Hepatocyte (in vitro differentiated cells): ENCODE measurements at places on chromosomes 4 and X.

GRCh38 chr4:144304025-144304424 is 163.5 kb upstream of the GYPA start:
- no peaks in the 10 kb centered on the region for H3K36me3 ChIP-seq
- no peaks in the 10 kb centered on the region for H3K4me1 ChIP-seq
- no peak overlapping the region for H3K27ac ChIP-seq
- no peak overlapping the region for H3K4me3 ChIP-seq

DNA sequence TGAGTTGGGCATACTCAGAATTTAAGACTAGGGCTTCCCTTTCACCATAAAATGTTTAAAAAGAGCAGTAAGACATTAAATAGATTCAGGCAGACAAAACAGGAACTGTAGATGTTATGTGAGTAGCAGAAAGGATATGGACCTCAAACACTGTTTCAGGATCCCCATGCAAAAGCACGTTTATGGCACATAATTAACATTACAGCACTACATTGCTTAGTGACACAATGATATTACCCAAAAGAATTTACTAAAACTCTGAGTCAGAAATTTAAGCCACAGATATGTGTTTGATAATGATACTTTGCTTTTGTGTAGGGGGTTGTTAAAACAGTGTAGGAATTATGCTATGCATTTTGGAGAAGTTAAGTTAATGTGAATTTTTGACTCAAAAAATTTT is 266.3 kb downstream of the PDGFC start:
- no peaks in the 10 kb centered on the region for H3K4me1 ChIP-seq
- H3K27me3 ChIP-seq, result no peaks in the 10 kb centered on the region
- H3K36me3 ChIP-seq, result no peaks in the 10 kb centered on the region
- DNase-seq, result no peak
- H3K4me3 ChIP-seq, result no peak overlapping the region

DNA sequence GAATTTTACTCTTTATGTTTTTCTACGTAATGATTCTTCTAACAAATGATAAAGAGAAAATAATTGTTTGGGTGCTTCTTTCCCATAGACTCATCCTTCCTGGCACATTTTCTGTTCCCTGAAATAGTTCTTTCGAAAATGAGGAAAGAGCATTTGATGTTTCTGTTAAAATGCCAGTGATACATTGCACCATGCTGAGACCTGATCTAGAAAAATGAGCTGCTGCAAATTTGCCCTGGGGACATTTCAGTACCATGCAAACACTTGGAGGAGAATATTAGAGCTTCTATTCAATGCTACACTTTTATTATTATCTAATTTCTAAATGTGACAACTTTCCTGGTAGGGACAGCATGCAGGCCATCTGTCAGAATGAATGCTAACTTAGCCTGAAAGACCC is 83.3 kb downstream of the C4orf33 start:
- no peaks in the 10 kb centered on the region for H3K36me3 ChIP-seq
- no peaks in the 10 kb centered on the region for H3K27me3 ChIP-seq
- no peaks in the 10 kb centered on the region for H3K4me1 ChIP-seq
- no peak overlapping the region for H3K4me3 ChIP-seq
- DNase-seq, result no peak

DNA sequence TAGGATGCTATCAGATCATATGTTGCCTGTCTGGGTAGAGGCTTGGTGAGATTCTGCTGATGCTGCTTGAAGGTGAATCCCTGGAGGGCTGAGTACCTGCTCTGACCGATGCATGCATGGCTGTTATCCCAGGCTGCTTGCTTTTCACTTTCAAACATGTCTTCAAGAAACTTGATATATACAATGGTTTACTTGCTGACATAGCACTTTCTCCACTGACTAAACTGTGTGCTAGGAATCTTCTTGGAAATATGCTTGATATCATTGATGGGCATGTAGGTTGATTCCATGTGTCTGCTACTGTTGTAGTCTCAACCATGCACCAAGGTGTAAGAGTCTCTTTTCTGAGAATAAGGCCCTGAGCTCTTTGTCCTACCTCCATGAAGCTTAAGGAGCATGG is 79.6 kb upstream of the WDR1 start:
- no peak for DNase-seq
- H3K36me3 ChIP-seq, result no peaks in the 10 kb centered on the region
- no peaks in the 10 kb centered on the region for H3K27me3 ChIP-seq
- no peaks in the 10 kb centered on the region for H3K4me1 ChIP-seq
- no peak overlapping the region for H3K4me3 ChIP-seq
- H3K27ac ChIP-seq, result no peak overlapping the region

DNA sequence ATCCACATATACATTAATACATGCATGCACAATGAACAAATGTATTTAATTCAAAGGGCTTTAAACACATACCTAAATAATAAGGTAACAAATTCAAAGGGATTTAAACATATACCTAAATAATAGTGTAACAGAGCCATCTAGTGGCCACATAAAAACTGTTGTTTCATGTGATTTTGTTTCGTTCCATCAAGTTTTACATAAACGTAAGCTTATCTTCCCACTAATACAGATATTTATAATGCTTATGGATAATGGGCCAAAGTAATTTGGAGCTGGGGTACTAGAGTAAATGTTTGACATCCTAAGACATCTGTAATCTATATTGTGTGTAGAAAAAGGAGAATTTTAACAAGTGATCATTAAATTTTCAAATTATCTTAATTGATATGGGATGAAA is 82.3 kb downstream of the PRSS12 start:
- DNase-seq, result peak; percentile 72
- H3K27ac ChIP-seq, result no peak overlapping the region
- no peak overlapping the region for H3K4me3 ChIP-seq

GRCh38 chr4:69782651-69783310 is 22.4 kb upstream of the SULT1B1 start:
- peaks cover 10% of the 10 kb centered on the region for H3K4me1 ChIP-seq
- no peaks in the 10 kb centered on the region for H3K36me3 ChIP-seq
- H3K27ac ChIP-seq, result no peak overlapping the region
- H3K27me3 ChIP-seq, result no peaks in the 10 kb centered on the region
- H3K4me3 ChIP-seq, result no peak overlapping the region
- peak; percentile 5 for DNase-seq

DNA sequence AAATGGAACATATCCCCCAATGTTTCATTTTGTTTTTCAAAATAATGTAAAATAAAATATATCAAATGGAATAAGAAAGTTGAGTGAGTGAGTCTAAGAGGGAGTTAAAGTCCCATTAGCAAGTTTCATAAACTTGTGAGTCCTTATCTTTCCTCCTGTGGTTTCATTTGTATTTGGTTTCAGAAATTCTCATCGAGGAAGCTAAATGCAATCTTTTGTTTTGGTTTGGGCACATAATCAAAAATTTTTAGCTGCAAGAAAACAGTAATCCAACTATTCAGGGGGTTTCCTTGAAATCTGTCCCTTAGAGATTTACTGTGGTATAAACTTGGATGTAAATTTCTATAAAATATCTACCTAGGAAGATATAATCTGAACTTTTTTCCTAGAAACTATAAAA is 124.2 kb downstream of the CAMK2D start:
- H3K4me3 ChIP-seq, result no peak overlapping the region
- H3K27me3 ChIP-seq, result no peaks in the 10 kb centered on the region
- H3K27ac ChIP-seq, result no peak overlapping the region
- H3K36me3 ChIP-seq, result no peaks in the 10 kb centered on the region
- H3K4me1 ChIP-seq, result peaks cover 49% of the 10 kb centered on the region

DNA sequence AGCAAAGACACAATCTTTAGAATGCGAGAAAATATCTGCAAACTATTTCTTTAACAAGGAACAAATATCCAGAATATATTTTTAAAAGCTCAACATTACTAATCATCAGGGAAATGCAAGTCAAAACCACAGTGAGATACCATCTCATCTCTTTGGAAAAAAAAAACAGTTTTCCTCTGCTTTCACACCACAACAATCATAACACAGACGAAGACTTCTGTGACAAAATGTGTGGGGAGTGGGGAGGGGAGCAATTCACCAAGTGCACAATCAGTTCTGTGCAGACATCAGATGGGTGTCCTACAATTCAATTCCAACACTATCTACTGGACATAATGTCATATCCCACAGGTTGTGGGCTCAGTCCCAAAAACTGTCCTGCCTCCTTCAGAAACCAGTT is 293.2 kb upstream of the SLC7A11 start:
- DNase-seq, result no peak
- no peak overlapping the region for H3K4me3 ChIP-seq
- H3K27me3 ChIP-seq, result no peaks in the 10 kb centered on the region
- no peaks in the 10 kb centered on the region for H3K4me1 ChIP-seq

DNA sequence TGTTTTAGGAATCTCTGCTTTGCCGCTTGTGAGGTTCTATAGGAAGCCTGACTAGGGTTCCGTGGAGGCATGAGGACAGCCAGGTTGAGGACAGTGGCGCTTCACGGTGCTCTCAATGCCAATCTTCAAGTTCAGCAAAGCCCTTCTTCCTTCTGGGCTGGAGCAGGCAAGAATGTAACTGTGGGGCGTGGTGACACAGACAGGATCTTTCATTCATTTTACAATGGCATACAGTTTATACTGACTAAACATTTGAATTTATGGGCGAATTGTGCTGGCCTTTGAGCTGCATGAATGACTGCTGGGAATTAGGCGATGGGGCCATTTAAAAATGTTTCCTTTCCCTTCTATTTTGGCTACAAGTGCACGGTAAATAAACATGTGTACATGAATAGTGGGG is 2.9 kb upstream of the NHS start:
- no peak overlapping the region for H3K27ac ChIP-seq
- no peaks in the 10 kb centered on the region for H3K27me3 ChIP-seq
- no peak for DNase-seq
- H3K4me3 ChIP-seq, result no peak overlapping the region

DNA sequence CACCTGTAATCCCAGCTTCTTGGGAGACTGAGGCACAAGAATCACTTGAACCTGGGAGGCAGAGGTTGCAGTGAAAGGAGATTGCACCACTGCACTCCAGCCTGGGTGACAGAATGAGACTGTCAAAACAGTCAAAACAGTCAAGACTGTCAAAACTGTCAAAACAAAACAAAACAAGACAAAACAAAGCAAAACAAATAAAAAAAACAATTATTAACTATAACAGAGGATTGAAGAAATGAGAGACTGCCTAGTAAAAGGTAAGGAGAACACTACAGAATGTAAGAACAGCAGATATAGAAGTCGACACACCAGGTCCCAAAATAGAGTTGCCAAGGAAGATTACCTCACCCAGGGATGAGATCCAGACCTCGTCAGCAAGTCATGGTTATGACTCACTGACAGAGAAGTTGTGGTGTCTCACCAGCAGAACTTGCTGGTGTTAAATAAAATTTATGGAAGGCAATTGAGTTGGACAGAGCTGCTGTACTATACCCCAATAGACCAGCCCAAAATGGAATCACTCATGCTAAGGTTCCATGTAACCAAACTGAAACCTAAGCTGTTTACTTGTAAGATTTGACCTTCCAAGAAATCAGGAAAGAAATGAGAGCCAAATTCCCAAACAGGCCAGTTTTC is 32.1 kb upstream of the GK start:
- H3K4me1 ChIP-seq, result no peaks in the 10 kb centered on the region
- H3K27me3 ChIP-seq, result no peaks in the 10 kb centered on the region
- H3K27ac ChIP-seq, result no peak overlapping the region
- H3K4me3 ChIP-seq, result no peak overlapping the region
- no peaks in the 10 kb centered on the region for H3K36me3 ChIP-seq
- peak; percentile 32 for DNase-seq

DNA sequence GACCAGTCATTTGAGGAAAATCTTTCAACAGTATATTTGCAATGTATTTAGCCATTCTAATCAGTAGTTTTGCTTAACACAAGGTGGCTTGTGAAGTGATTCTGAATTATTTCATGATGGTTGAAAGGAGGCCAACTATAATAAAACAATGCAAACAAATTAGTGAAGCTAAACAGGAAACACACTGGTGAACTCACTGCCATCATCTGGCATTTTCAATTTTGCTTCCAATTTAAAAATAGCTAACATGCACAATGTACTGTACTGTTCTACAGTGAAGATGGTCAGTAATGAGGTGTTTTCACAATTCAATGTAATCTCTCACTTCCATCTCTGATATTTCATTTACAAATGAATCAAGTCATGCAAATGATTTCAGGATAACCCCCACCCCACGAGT is 31.1 kb downstream of the PGRMC2 start:
- H3K4me1 ChIP-seq, result no peaks in the 10 kb centered on the region
- no peaks in the 10 kb centered on the region for H3K27me3 ChIP-seq
- no peak for DNase-seq
- H3K27ac ChIP-seq, result no peak overlapping the region
- no peak overlapping the region for H3K4me3 ChIP-seq
- no peaks in the 10 kb centered on the region for H3K36me3 ChIP-seq

DNA sequence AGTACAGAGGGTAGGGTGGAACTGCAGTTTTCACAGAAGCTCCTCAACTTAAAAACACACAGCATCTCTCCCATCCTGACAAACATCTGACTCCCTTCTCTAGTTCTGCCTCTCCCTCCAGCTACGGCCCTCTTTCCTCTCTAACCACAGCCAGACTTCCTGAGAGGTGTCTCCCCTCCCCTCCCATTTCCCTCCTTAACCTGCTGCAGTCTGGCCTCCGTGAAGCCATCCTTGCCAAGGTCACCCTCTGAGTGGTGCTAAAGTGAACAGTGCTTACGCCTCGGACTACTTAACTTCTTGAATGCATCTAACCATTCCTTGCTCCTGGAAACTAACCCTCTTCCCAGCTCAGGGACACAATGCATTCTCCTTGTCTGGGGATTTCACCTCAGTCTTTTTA is 53.3 kb downstream of the RTL5 start:
- no peaks in the 10 kb centered on the region for H3K4me1 ChIP-seq
- no peak overlapping the region for H3K4me3 ChIP-seq
- no peaks in the 10 kb centered on the region for H3K36me3 ChIP-seq
- no peak overlapping the region for H3K27ac ChIP-seq

- no peak overlapping the region for H3K4me3 ChIP-seq
- H3K4me1 ChIP-seq, result no peaks in the 10 kb centered on the region
- H3K27me3 ChIP-seq, result no peaks in the 10 kb centered on the region
- DNase-seq, result peak; percentile 19
Observed at GRCh38 chr4:32140636-32141035, 1420.5 kb downstream of the PCDH7 start.

- DNase-seq, result no peak
- H3K27me3 ChIP-seq, result no peaks in the 10 kb centered on the region
- H3K4me1 ChIP-seq, result peaks cover 19% of the 10 kb centered on the region
- no peak overlapping the region for H3K27ac ChIP-seq
Observed at GRCh38 chr4:182280436-182281111, 37.4 kb downstream of the TENM3 start.

DNA sequence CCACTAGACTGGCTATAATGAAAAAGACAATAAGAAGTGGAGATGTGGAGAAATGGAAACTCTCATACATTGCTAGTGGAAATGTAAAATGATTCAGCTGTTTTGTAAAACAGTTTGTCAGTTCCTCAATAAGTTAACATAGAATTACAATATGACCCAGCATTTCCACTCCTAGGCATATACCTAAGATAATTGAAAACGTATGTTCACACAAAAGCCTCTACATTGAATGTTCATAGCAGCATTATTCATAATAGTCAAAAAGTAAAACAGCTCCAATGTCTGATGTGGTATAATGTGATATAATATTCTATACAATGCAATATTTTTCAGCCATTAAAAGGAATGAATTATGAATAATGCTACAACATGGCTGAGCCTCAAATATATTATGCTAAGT is 10.2 kb downstream of the EDA start:
- no peak overlapping the region for H3K4me3 ChIP-seq
- no peaks in the 10 kb centered on the region for H3K27me3 ChIP-seq
- H3K36me3 ChIP-seq, result no peaks in the 10 kb centered on the region
